Endothelial cell (in vitro differentiated cells): ENCODE measurements at places on chromosomes 5 and 9.

DNA sequence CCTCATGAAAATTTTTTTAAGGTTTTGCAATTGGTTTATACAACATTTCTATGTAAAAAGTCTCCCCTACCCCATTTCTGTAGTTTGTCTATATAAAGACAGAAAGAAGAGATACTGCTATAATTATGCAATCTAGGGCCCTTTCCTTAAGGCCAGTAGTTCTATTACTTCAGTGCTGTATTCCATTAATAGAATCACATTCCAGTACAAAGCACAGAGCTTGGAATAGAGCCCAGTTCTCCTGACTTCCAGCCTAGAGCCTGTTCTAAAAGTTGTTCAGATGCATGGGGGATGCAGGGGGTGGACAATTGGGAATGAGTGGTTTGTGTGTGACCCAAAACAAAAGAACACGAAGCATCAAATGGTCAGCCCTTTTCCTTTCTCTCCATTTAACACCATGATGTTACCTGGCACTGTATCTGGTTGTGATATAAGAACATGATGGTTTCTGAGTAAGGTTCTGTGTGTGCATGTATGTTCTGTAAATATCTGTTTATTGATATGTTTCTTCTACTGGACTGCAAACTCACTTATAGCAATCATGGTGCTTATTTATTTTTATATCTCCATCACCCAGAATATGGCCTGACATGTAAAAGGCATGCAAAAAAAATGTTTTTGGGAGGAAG lies 8.2 kb upstream of the GRAMD2B start:
- no peak for DNase-seq

GRCh38 chr5:115723220-115723619 lies 93.2 kb downstream of the CDO1 start:
- DNase-seq = no peak

DNA sequence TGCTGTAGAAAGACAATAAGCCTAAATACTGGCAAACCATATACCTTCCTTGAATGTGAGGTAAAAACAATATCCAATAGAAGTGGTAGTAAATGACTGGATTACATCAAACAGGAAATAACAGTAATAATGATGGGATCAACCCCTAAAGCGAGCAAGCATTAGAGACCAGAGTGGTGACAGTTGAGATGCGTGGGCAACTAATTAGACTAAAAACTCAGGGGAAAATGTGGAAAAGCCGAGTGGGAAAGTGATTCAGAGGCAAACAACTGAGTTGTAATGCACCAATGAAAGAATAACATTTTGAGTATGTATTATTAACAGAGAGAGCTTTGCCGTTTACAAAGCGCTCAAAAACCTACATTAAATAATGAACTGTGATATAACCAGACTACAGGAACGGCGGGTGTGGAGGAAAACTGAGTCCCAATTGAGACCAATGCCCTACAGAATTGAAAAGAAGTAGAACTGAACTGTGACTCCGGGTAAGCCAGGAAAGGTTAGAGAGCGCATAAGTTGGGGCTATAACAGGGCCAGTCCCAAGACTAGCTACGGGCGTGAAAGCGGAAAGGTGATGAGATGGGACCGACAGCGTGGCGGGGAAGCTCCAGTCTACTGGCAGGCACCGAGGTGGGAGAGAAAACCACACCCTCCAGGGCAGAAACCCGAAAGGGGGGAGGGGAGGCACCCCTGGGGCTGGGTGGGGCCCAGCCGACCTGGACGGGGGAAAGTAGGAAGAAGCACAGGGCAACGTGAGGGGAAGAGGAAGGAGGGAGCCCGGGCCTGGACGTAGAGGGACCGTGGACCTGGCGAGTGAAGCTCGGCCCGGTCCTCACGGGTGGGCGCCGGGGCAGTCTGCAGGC lies 592 bp downstream of the UBAP2 start:
- DNase-seq = peak; percentile 41

GRCh38 chr9:70044490-70045307 lies 1.1 kb downstream of the MAMDC2 start:
- DNase-seq = peak; percentile 7

DNA sequence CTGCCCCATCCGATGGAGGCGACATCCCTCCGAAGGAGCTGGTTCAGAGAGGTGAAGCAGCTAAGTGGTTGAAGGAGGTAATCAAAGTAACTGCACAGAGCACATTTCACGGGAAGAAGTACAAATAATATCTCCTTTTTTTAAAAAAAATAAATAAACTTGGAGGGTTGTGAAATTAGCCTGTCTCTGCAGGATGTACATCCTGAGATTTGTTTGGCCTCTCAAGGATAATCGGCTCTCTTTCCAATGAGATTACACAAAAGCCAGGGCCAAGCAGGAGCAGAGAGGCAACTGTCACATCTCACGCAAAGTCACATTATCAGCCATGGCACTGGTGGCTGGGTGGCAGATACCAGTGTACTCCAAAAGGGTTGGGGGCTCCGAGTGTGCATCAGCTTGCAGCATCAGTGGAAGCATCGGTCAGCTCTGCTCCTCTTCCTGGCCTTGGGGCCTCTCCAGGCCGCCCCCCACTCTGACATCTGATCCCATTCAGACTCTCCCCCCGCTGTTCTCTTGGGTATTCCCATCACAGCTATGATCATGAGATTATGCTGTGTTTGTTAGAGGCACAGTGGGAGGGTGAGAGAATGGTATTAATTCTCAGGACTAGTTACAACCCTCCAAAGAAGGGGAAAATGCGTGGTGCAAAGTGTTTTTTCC lies 109.9 kb downstream of the UGCG start:
- no peak for DNase-seq

DNA sequence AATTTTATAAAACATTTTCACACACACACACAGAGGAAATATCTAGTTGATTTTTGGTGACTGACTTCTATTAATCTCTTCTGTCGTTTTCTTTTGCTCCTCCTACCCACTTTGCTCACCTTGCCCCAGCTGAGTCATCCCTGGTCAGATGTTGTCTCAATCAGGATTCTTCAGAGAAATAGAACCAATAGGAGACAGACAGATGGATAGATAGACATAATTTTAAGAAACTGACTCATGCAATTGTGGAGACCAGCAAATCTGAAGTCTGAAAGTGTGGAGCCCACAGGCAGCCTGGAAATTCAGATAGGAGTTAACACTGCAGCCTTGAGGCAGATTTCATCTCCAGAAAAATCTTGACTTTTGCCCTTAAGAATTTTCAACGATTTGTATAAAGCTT lies 37.0 kb upstream of the PIK3R1 start:
- no peak for DNase-seq

DNA sequence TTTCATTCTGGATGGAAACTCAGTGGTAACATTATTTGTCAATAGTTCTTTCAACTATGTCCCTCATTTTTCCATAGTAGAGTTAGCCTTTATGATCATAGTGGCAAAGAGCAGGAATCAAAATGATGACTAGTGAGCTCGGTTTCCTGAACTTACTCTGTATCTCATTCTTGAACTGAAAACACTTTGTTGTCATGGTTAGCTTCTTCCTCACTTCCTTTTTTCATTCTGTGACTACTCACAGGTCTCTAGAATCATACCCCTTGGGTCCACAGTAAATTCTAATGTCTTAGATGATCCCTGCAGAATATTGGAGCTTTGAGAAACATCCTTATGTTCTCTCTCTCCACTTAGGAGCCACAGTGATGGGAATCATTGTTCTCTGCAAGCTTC lies 29.4 kb upstream of the RECK start:
- DNase-seq = no peak

DNA sequence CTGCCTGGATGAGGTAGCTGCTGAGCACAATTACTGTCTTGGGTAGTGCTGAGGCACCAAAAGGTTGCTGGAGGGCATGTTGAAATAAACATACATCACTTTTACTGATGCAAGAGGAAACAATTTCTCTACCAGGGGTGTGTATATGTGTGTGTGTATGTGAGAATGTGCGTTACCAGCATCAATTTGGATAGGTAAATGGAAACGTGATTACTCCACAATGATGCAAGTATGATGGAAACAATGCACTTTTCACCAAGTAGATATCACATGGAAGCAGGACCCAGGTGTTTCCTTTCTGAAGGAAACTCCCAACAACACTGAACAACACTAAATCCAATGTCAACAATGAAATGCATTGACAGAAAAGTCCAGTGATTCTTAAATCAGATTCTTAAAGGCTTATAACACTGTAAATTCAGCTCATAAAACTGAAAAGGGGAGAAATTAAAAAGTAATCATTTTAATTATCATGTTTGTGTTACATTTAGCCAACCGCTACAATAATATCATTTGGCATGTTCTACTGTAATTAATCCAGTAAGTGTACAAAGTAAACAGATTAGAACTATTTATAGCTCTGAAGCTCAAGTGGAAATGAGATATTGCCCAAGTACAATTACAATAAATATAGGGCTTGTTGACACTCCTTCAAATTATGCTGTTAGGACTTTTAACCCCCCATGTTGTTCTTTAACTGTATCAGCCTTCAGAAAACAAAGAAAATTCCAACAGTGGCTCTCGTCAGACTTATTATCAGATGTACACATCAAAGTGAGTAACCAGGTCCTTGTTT lies 25.3 kb downstream of the YIPF5 start:
- DNase-seq = peak; percentile 30

DNA sequence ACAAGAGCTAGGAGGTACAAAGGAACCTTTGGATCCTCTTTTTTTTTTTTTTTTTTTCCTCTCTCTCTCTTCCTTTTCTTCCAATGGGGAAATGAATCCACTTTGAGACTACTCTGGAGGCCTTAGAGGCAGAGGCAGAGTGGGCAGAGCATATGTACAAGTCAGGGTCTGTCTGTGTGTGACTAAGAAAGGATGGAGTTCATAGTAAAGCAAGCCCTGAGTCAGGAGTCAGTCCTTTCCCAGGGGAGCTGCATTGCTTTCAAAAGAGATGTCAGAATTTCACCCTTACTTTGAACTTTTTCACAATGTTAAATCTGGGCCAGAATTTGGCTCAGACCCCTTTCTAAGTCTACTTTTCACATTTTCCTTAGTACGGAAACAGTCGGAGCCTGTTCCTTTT lies 792.4 kb upstream of the C9orf72 start:
- no peak for DNase-seq

DNA sequence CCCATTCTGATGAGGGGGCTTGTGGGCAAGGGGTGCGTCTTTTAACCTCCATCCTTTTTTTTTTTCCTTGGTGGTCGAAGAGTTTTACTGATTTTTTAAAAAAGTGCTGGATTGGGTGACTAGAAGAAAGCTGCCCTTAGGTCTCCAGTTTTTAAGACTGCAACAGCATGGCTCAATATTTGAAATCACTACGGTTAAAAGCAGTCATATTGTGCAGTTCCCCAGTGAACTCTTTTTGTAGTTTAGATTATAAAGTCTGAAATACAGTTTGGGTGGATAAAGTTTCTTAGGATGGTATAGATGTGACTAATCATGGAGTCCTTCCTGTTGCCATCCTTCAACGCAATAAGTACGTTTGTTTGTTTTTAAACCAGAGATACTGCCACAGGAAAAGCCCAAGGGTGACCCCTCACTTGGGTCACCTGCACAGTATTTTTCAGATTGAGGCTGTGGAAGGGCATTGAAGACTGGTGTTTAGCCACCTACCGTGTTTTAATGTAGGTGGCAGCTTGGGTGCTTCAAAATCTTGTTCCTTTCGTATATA lies 520 bp upstream of the DHFR start:
- DNase-seq = no peak

- DNase-seq = no peak
Measured at GRCh38 chr5:168316139-168316578, 24.7 kb downstream of the WWC1 start.

DNA sequence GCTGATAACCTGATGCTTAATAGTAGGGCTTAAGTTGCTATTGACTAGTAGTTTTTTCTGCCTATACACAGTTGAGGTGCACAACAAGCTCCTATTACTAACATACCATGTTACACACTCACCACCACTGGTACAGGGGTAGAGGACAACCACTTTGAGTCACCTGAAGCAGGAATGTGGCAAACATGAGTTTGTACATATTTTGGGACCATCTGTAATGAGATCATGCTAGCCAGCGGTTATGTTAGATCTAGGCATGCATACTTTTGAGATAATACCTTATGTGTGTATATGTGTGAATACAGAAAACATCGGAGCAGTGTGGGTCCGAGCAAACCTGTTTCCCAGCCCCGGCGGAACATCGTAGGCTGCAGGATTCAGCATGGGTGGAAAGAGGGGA lies 72.8 kb upstream of the NXNL2 start:
- DNase-seq = no peak

- no peak for DNase-seq
Measured at GRCh38 chr5:13740471-13740870, 204.0 kb downstream of the DNAH5 start.

DNA sequence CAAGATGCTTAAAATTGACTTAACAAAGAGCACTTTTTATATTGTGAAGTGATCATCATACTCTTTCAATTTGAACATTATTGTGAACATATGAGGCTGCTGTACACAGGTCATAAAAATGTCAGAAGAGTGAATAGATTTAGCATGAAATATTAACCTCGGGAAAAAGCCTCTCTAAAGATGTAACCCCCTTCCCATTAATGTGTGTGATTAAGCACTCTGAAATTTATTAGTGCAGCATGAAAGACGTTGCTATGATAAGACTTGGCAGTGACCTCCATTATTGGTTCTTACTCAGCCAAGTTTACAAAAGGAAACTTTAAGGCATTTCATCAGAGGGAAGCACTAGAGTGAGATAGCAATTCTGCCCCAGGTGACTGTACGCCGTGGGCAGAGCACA lies 326.5 kb downstream of the NTRK2 start:
- no peak for DNase-seq

- no peak for DNase-seq
Measured at GRCh38 chr9:70136632-70137031, 93.0 kb downstream of the MAMDC2 start.

GRCh38 chr9:31065691-31066090 lies 1318.8 kb upstream of the ACO1 start:
- no peak for DNase-seq

DNA sequence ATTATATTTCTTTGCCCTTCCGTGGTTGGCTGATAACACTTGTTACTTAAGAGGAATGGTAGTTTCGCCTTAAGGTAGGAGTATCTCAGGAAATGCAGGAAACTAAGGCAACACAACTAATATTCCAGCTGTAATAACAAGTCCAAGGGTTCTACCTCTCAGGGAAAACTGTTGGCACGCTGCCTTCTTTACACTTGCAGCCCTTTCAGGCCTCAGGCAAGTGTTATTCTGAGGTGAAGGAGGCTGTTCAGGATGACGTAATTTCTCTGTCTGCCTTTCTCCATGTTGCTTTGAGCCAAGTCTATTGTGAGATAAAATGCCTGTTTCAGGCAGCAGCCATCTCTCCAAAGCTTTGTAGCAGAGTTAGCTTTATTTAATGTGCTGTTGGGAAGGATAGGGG lies 38.0 kb downstream of the VCAN start:
- DNase-seq = no peak

GRCh38 chr5:52139888-52140615 lies 647.7 kb upstream of the ITGA1 start:
- DNase-seq = no peak

GRCh38 chr5:72539038-72539437 lies 31.8 kb upstream of the ZNF366 start:
- no peak for DNase-seq

GRCh38 chr9:38720083-38720745 lies at the start of gene FAM240B:
Gene FAM240B (minus strand): TSS chr9:38720133. CDS start chr9:38703999, 16,134 bp downstream.
- no peak for DNase-seq

GRCh38 chr5:79464695-79465332 lies 49.1 kb downstream of the HOMER1 start:
- DNase-seq = no peak
